ENCODE measurements at places on chromosomes 3 and 15. TPM values are rescaled to one million over a fixed set of nuclear protein-coding genes. Genes with fewer than 3 reads are reported as not detected.

CCDC80 gene
- 10.3 TPM for total RNA-seq

CLRN1 gene
- not detected for total RNA-seq

DNAH1 gene
- 0.27 TPM for total RNA-seq

GMNC gene
- not detected for total RNA-seq

CTDSPL gene
- total RNA-seq = 39.4 TPM

SOX14 gene
- not detected for total RNA-seq

STRIT1 gene
- total RNA-seq = not detected

LRRC2 gene
- 0.08 TPM for total RNA-seq

SLC25A20 gene
- 8.1 TPM for total RNA-seq

SPATA12 gene
- total RNA-seq = not detected

DMXL2 gene
- 7.3 TPM for total RNA-seq

GOLGA8S gene
- not detected for total RNA-seq

ISG20 gene
- 27.8 TPM for total RNA-seq

C2CD4B gene
- total RNA-seq = not detected

MORC1 gene
- total RNA-seq = not detected

LRRC34 gene
- 2.3 TPM for total RNA-seq
